ENCODE measurements at places on chromosomes 1 and 21.

DNA sequence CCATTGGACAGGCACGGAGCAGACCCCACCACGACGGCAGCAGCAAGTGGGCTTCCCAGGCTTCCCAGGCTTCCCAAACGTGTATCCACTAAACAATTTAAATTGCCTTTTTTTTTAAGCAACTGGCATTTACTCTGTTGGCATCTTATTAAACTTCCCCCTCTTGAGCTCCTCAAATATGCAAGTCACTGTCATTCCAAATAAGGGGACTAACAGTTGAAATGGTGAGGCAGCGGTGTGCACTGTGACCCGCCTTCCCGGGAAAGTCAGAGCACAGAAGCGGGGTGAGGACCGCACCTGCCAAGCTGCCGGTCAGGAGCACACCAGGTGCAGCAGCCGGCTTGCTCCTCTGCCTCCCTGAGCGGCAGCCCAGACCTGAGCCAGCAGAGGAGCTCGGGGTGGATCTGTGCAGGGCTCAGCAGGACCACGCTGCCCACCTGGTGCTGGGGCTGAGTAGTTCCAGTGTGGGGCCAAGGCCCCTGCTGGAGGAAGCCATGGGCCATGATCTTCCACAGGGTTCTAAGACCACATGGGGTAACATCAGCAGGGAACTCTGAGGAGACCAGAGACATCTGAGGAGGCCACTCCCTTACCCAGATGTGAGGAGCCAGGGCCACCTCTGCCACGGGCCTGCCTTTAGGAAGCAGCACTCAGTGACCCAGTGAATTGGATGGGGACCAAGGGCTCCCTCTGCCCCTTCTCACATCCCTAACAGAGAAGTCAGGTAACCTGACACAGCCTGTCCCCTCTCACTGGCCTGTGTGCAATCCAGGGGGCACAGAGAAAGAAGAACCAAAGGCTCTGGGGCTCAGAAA lies 245.4 kb downstream of the NPHP4 start:
- DNase-seq, result no peak

GRCh38 chr1:101051688-101052638 lies 26.4 kb upstream of the DPH5 start:
- DNase-seq, result no peak

- DNase-seq, result no peak
Measured at GRCh38 chr21:46500224-46500861, 41.7 kb downstream of the DIP2A start.

DNA sequence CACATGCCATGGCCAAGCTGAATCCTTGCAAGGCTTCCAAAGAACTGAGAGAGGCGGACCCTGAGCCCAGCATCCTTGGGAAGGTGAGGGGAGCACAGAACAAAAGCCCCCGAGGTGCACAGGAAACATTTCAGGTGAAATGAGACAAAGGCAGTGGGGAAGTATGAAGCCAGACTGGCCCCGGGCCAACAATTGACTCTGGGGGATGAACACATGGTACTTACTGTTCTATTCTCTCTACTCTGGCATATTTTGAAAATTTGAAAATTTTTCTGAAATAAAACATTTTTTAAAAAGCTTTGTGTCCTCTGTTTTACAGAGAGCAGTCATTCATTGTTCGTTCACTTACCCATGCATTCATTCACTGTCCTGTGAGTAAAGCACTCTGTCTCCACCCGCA lies 77.7 kb downstream of the GRIK3 start:
- DNase-seq, result no peak

DNA sequence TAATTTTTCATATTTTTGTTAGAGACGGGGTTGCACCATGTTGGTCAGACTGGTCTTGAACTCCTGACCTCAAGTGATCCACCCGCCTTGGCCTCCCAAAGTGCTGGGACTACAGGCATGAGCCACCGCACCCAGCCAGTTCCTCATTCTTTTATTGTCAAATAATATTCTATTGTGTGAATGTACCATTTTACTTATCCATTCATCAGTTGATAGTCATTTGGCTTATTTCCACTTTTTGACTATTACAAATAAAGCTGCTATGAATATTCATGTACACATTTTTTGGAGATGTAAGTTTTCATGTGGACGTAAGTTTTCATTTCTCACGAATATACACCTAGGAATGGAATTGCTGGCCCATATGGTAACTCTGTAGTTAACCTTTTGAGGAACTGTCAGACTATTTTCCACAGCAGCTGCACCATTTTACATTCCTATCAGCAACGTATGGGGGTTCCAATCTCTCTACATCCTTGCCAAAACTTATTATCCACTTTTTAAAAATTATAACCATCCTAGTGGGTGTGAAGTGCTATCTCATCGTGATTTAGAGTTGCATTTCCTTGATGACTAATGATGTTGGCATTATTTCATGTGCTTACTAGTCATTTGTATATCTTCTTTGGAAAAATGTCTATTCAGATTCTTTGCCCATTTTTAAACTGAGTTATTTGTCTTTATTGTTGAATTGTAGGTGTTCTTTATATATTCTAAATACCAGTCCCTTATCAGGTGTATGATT lies 12.7 kb downstream of the PACC1 start:
- no peak for DNase-seq

DNA sequence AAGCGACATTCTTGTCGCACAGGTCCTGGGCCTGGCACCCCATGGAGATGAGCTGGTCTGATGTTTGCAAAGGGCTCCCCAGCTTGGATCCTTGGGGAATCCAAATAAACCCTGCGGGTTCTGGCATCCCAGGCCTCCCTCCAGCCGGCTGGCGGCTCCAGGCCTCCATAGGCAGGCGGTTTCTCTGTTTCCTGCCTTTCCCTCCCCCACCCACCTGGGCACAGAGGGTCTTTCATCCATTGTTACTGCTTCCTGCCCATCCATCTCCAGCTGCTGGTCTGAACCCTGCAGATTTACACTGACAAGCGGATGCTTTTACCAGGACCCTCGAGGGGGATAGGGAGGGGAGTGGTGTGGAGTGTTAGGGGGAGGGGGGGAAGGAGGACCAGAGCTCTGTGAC lies 39.1 kb upstream of the ID3 start:
- no peak for DNase-seq

GRCh38 chr1:165942927-165943597 lies 115.6 kb downstream of the UCK2 start:
- DNase-seq, result no peak

All from liver (tissue), 10 donors.